ENCODE measurements at places on chromosomes 6 and 20.

GRCh38 chr6:90967471-90967870 lies 380.6 kb upstream of the MAP3K7 start:
- no peak for DNase-seq

DNA sequence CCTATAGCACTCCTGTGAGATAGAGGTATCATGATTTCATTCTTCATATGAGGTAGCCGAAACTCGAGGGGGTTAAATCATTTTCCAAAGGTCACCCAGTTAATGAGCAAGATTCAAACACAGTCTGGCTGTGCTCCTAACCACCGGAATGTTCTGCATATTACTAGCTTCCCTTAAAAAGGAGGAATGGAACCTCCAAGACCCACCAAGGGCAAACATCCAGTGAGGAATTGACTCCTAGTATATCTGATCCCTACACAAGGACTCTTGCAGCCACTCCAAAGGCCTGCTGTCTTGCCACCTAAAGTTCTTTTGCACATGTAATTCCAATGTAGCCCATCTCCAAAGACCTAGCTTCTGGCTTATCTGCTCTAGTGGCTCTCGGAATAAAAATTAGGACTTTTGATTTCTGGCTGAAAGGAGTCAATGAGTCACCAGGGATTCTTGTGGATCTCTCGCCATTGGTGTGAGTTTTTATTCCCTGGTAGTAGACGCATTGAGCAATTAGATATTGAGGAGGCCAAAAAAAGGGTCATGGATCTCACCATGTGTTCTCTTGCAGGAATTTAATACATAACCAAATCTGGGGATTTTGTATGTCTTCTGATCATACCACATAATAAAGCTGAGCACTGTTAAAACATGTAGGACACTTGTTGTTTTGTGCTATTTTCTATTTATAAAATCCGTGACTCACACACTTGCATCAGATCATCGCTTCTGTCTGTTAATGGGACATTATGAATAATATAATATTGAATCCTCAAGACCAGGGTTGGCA lies 9.1 kb downstream of the BCAS1 start:
- no peak for DNase-seq

GRCh38 chr20:64077876-64078551 lies 1.3 kb downstream of the RGS19 start:
- peak; percentile 65 for DNase-seq

GRCh38 chr6:41695825-41696224 lies 39.6 kb downstream of the TFEB start:
- no peak for DNase-seq

DNA sequence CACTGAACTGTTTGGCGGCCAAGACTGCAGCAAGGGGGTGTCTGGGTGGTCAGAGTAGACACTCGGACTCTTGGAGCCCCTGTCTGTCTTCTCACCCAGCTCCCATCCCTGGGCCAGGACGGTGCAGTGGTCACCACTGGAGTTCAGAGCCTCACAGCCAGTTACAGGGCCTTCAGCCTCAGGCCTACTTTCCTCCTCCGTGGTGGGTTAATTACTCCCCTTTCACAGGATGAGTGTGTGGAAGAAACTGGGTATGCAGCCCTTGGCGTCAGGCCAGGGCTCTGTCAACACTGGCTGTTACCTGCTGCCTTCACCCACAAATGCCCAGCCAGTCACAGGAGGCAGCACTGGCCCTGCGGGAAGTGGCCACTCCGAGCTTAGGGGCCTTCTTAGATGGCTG lies 1.8 kb upstream of the YTHDF1 start:
- no peak for DNase-seq

GRCh38 chr6:121748376-121748775 lies 312.9 kb downstream of the GJA1 start:
- DNase-seq, result no peak

GRCh38 chr20:16580147-16580546 lies 6.9 kb upstream of the KIF16B start:
- no peak for DNase-seq

GRCh38 chr6:145823328-145823944 lies 8.8 kb upstream of the FBXO30 start:
- DNase-seq, result no peak

DNA sequence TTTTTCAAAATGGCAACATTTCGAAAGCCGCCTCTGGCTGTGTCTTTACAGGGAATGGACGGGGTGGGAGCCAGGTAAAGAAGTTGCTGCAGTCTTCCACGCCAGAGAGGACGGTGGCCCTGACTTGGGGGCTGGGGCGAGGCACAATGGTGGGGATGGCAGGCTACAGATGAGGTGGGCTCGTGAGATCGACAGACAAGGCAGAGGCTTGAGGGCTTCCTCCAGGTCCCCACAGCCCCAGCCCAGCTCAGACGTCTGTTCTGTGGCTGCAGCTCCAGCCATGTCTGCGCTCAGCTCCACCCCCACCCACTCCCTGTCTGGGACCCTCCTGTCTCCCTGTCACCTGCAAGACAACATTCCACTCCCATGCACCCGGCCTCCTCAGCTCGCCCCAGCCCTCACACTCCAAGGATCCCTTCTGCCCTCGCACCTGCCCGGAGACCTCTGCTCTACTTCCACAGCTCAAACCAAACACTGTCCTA lies 7.4 kb upstream of the C20orf144 start:
- DNase-seq, result no peak

DNA sequence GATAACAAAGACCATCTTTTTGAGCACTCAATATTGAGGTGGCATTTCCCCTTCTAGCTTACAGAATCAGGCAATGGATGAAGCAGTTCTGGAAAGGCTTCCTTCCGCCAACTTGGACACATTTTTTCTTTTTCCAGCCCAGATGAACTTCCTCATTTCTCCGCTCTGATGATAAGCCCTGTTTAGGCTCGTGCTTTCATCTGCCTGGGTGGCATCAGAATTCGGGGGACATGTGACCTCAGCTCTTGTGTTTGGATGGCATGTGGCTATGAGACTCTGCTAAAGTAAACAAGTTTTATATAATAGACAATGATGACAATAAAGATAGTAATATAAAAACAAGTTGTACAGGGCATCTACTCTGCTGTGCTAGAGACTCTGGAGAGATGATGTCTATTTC lies 796.7 kb downstream of the DHX35 start:
- no peak for DNase-seq

DNA sequence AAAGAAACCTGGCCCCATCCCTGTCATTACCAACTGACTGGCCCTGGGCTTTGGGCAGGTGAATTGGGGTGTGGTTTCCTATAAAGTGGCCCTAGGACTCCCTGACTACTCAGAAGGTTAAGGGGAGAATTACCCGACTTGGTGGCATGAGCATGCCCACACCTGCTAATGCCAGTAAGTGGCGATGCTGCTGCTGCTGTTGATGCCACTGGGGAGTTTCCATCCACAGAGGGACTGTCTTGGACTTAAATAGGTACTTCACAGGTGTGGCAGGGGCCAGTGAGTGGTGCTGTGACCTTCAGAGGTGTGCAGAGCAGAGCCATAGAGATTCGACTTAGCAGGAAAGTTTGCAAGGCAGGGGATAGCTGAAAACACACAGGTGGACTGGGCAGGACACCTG lies 32.6 kb upstream of the MDFI start:
- DNase-seq, result no peak

GRCh38 chr20:57167971-57168701 lies 98.3 kb downstream of the BMP7 start:
- DNase-seq, result no peak

DNA sequence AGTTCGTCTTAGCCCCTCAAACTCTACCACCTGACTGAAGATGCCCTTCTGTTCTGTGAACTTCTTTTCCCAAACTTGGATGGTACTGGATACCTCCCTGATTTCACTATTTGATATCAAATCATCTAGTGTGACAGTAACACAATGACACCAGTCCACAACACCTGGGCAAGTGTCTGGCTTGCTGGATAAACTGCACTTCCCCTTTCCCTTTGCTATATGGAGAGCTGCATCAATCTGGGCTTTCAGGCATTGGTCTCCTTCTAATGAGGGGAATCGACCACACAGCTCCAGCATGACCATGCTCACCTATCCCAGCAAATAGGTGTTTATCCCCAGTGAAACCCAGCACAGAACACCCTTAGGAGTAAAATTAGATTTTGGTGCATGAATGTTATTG lies 3.1 kb downstream of the F13A1 start:
- no peak for DNase-seq

GRCh38 chr6:69680302-69680701 lies 116.5 kb downstream of the LMBRD1 start:
- no peak for DNase-seq

DNA sequence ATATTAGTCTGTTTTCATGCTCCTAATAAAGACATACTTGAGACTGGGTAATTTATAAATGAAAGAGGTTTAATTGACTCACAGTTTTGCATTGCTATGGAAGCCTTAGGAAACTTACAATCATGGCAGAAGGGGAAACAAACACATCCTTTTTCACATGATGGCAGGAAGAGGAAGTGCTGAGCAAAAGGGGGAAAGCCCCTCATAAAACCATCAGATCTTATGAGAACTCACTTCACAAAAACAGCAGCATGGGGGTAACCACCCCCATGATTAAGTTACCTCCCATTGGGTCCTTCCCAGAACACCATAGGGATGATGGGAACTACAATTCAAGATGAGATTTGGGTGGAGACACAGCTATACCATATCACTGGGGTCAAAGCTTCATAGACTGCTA lies 254.2 kb downstream of the ERMARD start:
- no peak for DNase-seq

- no peak for DNase-seq
Observed at GRCh38 chr20:57882451-57883161, 172.8 kb upstream of the PMEPA1 start.

- DNase-seq, result peak; percentile 41
Observed at GRCh38 chr20:3101737-3102574, 17.4 kb upstream of the AVP start.

DNA sequence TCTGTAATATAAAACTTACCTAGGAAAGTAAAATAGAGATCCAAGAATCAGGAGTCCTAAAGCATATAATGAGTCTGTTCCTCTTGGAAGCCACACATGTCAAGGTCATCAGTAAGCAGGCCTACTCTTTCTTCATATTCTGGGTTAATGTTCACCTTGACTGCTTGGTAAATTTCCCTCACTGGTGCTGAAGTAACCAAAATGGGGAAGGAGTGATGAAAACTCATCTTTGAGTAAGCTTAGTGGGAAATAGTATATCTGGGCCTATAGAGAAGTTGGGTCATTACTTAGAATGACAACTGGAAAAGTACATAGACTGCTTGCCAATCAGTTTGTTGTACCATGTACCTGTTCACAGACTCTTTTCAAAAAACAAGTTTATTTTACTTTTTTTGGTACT lies 6.6 kb downstream of the TSPYL4 start:
- DNase-seq, result no peak

GRCh38 chr6:44462797-44463727 lies 75.6 kb downstream of the CDC5L start:
- DNase-seq, result no peak

GRCh38 chr20:18705910-18706309 lies 107.7 kb upstream of the SCP2D1 start:
- DNase-seq, result no peak

- no peak for DNase-seq
Observed at GRCh38 chr6:26006086-26006939, 43.7 kb downstream of the TRIM38 start.

- no peak for DNase-seq
Observed at GRCh38 chr20:18657575-18657974, 69.7 kb downstream of the DTD1 start.

GRCh38 chr6:71468841-71469700 lies 180.5 kb downstream of the OGFRL1 start:
- no peak for DNase-seq

GRCh38 chr20:44471481-44471882 lies 4.2 kb upstream of the TTPAL start:
- DNase-seq, result no peak

GRCh38 chr20:25191051-25191450 lies 4.5 kb upstream of the ENTPD6 start:
- DNase-seq, result no peak

DNA sequence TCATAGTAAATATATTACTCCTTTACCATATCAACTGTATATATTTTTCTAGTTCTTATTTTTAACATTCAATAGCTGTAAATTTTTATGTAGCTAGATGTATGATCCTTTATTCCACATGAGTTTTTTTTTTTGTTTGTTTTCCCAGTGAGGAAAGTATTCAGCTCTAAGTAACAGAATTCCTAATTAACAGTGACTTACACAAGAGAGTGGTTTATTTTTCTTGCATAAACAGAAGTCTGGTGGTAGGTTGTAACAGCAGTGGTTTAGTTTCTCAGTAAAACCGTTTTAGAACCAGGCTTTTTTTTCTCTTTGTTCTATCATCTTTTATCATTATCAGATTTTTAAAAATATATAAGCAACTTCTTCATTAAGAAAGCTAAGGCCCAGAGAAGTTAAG lies 116.9 kb upstream of the FLRT3 start:
- no peak for DNase-seq

GRCh38 chr6:47061309-47062300 lies 19.5 kb upstream of the ADGRF1 start:
- DNase-seq, result no peak

GRCh38 chr6:31246051-31246521 lies 25.8 kb downstream of the HLA-C start:
- DNase-seq, result no peak

Data from T-cell (primary cell).